ENCODE measurements at places on chromosomes 3 and 15.
A peak's percentile ranks its signal among the peaks of the same experiment; 100 is the strongest.

DNA sequence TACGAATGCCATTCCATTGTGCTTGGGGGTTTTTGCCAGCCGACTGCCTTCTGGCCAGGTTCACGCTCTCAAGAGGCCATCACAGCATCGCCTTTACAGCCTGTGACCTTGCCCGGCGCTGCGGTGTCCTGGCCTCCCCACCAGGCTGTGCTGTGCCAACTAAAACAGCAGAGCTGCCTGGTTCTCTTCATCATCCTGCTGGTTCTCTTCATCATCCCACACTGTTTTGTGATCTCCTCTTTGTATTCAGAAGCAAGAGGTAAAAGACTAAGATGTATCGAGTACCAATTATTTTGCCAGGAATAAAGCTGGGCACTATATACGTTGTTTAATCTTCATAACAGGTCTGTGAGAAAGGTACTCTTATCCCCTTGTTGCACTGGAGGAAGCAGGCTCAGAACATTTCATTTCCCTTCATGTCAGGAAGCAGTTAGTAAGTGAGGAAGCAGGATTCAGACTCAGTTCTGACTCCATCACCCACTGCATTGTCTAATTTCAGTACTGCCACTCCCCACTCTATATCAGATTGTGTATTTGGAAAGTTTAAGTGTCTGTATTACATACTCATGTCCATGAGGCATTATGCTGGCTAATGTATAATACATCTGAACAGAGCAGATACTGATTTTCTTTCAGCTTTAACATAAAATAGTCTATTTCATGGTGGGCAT is 92.7 kb downstream of the LRRC28 start:
- peak; percentile 19 for DNase-seq

GRCh38 chr3:78029775-78030174 is 989.9 kb downstream of the ROBO2 start:
- no peak for DNase-seq

DNA sequence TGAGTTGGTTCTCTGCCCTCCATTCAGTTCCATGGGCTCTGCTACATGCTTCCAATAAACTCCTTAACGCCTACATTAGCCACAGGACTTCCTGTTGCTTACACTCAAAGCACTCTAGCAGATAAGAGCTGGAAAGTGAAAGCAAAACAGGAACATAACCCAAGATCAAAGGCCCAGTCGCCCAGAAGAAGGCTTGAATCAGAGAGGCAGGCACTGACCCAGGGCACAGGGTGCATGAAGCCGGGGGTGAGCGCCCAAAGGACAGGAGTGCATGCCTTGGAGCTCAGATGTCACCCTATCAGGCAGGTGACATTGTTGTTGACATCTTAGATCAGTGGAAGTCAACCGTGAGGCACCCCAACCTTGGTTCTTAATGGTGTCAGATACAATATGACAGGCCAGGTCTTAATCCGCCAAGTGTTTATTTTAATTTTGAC is 235.1 kb downstream of the UACA start:
- peak; percentile 75 for DNase-seq

- no peak for DNase-seq
Measured at GRCh38 chr15:42270996-42271395, 2.0 kb upstream of the GANC start.

DNA sequence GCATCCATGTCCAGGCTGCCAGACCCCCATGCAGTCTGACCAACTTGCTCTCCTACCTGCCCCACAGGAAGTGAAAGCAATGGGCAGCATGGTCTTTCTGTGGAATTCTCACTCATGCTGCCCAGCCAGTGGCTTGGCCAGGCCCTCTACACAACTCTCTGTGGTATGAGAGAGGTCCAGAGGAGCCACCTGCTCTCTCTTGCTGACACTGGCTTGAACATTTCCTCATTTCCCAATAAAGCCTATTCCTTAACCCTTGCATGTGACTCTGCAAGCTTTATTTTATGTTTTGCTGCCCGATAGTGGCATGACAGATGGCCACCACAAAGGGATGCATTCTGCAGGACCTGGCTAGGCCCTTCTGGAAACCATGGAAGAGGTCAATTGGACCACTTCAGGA is 53.8 kb downstream of the CCR1 start:
- DNase-seq, result no peak

GRCh38 chr15:69557020-69557706 is 104.5 kb downstream of the RPLP1 start:
- DNase-seq, result no peak

Data from central memory CD4-positive, alpha-beta T cell (primary cell).